ENCODE measurements at places on chromosomes 16 and 17.

GRCh38 chr17:63622574-63623390 lies 565 bp downstream of the MAP3K3 start:
- DNase-seq = peak; percentile 73

GRCh38 chr17:78826421-78826820 lies 14.2 kb downstream of the USP36 start:
- DNase-seq = no peak

- DNase-seq = no peak
Observed at GRCh38 chr16:83806036-83806435, 1.7 kb upstream of the HSBP1 start.

DNA sequence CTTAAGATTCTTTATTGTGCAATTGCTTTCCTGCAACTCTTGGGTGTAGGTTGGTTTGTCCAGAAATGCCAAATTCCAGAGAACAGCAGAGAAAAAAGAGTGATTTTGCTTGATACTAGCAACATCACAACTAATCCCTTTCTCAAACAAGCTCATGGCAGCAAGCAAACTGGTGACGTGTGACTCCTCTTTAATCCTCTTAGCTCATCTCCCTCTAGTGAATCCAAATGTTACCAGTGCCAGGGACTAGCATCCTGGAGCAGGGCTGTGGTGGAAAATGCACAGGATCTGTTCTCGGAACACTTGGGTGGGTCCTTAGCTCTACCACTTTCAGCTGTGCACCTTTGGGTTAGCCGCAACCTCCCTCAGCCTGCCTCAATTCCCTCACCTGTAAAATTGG lies 204.0 kb upstream of the CCL2 start:
- DNase-seq = no peak

GRCh38 chr17:81859906-81860755 lies at the start of gene P4HB:
Gene P4HB, minus strand, starts transcription at chr17:81860535. Its CDS starts 64 bp downstream, at chr17:81860471.
- peak; percentile 100 for DNase-seq

DNA sequence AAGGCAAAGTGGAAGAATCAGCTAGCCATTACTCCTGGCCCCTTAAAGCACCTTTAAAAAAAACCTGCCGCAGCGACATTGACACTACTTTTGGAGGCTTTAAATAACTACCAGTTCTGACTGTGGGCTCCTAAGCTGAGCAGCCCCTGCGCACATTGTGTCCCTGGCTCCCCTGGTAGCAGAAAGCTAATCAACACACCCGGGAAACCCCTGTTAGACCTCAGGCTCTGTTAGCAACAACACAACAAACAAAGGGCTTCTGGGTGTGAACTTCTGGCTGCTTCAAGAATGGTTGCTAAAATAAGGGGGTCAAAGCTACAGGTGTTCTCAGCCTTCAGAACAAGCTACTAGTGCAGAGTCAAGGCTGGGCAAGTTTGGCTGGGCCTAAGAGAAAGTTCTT lies 83.6 kb downstream of the TMEM100 start:
- no peak for DNase-seq

DNA sequence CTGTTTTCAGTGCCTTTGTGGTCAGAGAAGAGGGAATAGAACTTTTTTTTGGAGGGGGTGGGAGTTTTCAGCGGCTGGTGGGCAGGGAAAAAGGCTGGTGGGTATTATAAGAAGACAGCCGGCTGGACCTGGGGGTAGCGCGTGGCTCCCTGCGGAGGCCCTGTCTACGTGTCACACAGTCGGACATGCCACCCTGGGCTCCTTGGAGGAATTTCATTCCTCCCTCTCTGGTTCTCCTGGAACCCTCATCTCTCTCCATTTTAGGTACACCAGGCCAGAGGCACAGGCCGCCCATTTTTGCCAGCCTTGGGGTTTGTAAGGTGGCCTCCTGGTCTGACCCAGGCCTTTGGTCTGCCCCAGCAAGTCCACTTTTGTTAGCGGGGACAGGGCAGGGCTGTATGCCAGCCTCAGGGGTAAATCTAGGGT lies 908 bp downstream of the FKBP10 start:
- no peak for DNase-seq

GRCh38 chr17:43956222-43956621 lies 2.5 kb upstream of the PYY start:
- no peak for DNase-seq

DNA sequence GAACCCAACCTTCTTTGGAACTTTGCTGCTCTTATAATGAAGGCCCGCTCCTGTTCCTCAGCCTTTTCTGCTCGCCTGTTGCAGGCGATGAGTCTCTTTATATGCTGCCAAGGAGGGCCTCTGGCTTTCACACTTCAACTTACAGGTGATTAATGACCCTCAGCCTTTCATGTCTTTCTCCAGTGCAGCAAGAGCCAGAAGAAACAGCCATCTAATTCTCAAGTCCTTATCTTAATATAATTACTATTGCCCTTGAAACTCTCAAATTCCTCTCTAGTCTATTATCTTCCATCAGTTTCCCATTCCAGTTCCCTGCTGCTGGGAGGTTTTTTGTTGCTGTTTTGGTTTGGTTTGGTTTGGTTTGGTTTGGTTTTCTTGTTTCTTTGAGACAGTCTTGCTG lies 121.8 kb upstream of the MED13 start:
- DNase-seq = no peak

DNA sequence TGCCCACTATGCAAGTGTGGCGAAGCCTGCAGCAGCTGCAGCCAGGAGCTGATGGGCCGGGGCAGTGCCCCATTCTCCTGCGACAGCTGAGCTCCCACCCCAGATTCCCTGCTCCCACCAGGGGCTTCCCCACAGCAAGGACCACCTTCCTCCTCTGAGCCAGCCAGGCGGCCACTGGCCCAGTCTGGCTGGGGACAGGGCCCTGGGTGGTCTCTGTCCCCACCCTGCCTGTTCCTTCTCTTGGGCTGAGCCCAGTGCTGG lies 5.6 kb upstream of the NPTX1 start:
- DNase-seq = no peak

DNA sequence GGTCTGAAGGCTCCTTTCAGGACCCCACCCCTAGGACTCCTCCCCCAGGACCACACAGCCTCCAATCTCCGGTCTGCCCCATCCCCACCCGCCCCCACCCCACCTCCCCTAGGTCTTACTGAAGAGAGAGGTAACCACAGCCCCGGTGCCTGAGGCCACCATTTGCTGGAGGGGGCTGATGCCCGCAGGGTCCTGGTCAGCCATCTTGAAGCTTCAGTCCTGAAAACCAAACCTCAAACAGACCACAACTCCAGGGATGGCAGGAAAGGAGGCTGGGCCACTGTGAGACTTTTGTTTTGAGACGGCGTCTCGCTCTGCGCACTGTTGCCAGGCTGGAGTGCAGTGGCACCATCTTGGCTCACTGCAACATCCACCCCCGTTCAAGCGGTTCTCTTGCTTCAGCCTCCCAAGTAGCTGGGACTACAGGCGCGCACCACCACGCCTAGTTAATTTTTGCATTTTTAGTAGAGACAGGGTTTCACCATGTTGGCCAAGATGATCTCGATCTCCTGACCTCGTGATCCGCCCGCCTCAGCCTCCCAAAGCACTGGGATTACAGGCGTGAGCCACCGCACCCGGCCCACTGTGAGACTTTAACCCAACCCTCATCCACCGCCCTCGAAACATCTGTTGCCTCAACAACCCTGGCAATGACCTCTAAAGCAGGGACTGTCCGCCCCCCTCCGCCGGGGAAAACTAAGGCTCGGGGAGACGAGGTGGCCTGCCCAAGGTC lies 1.1 kb downstream of the SLC25A39 start:
- DNase-seq = no peak

GRCh38 chr17:10713318-10713717 lies 15.9 kb downstream of the ADPRM start:
- DNase-seq = no peak

- DNase-seq = no peak
Observed at GRCh38 chr16:22948603-22949368, 134.8 kb downstream of the HS3ST2 start.

DNA sequence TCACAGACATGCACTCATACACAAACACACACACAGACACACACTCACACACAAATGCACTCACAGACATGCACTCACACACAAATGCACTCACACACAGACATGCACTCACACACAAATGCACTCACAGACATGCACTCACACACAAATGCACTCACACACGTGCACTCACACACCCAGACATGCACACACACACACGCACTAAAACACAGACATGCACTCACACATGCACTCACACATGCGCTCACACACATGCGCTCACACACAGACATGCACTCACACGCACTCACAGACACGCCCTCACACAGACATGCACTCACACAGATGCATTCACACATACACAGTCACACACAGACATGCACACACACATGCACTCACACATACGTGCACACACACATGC lies 2.7 kb upstream of the ZNF469 start:
- DNase-seq = no peak

DNA sequence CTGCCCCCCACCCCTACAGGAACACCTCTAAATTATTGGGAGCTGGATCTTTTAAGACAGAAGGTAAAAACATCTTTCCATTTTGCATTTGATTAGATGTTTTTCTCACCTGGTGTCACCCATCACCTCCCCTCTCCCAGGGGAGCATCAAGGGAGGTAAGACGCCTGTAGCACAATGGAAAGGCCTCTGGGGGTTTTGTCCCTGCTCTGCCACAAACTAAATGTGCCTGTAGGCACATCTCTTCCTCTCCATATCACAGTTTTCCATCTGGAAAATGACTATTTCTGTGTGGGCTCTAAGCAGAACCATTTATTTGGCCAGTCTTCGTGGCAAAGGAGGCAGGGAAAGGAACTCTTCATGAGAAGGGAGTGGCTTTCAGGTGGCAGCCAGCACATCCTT lies 76.6 kb downstream of the GNAO1 start:
- no peak for DNase-seq

DNA sequence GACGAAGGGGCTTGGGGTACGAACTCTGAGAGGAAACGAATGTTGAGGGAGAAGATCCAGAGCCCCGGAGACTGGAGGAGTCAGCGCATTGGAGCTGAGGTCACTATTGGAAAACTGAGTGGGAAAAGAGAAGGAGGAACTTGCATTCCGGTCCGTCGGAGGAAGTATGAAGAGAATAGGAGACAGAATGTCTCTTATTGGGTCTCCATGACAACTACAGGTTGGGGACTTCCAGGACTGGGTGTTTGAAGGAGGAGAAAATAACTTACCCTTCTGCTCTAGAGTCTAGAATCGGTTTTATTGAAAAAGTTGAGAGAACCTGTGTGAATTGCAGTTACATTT lies 537 bp downstream of the GOSR1 start:
- no peak for DNase-seq

DNA sequence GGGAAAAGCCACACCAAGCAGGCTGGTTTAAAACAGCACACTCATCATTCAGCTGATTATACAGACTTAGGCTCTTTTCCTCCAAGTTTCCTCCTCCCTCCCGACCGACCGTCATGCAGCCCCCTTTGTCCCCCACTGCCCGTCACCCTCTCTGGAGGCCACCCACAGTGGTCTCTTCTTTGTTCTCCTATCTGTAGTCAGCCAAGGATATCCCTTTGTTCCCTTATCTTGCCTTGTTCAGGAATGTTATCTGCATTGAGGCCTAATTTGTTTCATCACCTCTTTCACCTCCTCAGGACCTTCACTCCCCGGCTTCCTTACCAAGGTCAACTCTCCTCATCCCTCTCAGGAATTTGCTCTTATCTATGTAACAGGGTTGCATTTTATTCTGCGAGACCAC lies 186.4 kb upstream of the CDH13 start:
- no peak for DNase-seq

GRCh38 chr16:49277766-49278566 lies 3.7 kb downstream of the CBLN1 start:
- DNase-seq = no peak

DNA sequence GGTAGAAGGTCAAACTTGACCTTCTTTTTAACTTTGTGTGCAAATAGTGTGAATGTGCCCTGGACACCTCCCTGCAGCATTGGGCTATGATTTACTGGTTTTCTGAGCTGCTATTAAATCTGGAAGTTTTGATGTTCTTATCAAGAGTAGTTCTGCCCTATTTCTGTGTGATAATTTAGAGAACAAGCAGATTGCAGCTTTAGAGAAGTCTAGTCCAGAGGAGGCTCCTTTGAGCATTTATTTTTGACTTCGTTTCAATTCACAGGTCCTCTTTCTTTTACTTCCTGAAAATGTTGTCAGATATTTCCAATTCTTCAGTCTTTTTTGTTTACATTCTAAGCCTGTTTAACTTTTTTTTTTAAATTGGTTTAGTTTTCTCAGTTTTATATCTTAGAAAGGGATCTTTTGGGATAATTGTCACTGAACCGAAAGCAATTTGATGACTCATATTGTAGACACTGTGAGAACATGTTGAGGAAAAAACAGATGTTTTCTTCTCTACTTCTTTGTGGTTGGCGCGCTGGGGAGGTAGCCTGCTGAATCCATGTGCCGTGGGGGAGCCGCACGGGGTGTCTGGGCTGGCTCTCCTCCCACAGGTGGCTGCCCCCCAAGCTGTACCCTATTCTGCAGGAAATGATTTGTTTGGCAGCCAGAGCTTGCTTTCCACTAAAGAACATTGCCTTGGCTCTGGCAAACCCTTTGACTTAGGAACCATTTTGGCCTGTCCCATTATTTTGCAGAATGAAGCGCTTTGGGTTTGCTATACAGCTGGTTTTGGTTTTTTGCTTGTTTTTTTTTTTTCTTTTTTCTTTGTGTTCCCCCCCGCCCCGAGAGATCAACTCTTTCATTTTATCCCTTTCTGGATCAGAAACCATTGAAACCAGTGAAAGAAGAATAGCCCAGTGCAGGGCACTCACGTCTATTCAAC lies 53.4 kb downstream of the MFSD11 start:
- DNase-seq = no peak

DNA sequence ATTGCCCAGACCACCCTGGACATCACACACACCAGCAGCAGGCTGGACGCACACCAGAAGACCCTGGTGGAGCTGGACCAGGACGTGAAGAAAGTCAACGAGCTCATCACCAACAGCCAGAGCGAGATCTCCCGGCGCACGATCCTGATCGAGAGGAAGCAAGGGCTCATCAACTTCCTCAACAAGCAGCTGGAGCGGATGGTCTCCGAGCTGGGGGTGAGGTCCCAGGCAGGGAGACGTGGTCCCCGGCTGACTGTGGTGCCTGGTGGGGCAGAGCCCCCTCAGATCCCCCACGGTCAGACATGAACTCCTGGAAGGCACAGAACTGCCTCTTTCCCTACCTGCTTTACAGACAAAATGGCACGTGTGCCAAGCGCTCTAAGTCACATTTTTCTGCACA lies 16.6 kb upstream of the GAA start:
- no peak for DNase-seq

DNA sequence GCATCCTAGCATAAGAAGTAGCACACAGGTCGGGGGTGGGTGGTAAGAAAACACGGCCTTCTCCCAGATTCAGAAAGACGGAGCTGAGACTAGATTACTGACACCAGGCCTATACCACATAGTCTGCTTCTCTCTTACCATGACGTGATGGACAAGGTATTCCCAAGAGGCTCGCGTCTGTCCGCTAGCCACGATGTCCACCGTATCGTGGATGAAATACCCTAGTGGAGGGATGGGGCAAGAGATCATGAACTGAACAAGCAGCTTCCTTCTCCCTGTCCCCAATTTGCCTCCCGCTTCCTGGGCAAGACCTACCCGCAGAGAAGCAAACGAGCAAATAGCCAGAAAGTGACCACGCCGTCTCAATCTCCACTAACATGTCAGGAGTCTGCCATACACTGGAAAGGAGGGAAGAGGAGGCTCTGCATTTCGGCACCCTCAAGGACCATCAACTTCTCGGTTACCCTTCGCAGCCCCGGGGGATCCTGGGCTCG lies 820 bp downstream of the TLCD1 start:
- no peak for DNase-seq

Data from nucleus accumbens (tissue), 56 donors.